Activated naive CD8-positive, alpha-beta T cell treated with anti-CD3 and anti-CD28 coated beads for 36 hours (primary cell): ENCODE measurements at places on chromosomes 3 and 15.

DNA sequence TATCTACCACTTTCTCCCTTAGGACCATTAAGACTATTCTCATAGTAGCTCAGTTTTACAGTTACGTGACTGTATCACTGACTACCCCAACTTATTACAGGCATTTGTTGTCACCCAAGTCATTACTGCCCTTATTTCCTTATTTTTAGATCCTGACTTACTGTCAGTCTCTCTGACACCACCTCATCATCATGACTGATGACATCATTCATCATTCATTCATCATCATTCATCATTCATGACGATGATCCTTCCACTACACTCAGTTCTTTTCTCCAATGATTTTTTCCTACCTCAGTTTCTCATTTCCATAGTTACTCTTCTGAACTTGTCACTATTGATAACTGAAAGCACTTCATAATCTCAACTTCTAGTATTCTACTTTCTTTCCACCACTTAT is 83.8 kb downstream of the ADAM10 start:
- no peak for DNase-seq

- DNase-seq: no peak
Observed at GRCh38 chr3:10273702-10274305, 18.9 kb downstream of the GHRL start.

GRCh38 chr3:48215876-48216275 is 7.4 kb upstream of the CAMP start:
- DNase-seq: no peak

GRCh38 chr15:69529961-69530633 is 77.5 kb downstream of the RPLP1 start:
- DNase-seq: no peak

DNA sequence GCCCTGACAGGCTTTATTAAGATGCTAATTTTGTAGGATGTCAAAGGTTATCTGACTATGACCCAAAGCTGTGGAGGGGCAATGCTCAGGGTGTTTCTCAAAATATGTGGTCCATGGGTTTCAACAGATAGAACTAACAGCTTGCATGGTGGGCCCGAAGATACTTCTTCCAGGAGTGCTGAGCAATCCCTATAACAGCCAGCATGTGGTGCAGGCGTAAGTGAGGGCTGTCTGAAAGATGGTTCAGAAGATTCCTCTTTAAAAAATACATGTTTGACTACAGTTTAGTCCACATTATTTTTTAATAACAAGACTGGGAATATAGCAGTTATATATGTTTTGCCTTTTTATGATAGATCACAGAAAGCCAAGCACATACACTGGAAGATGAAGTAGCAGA is 7.6 kb downstream of the SCG3 start:
- no peak for DNase-seq

DNA sequence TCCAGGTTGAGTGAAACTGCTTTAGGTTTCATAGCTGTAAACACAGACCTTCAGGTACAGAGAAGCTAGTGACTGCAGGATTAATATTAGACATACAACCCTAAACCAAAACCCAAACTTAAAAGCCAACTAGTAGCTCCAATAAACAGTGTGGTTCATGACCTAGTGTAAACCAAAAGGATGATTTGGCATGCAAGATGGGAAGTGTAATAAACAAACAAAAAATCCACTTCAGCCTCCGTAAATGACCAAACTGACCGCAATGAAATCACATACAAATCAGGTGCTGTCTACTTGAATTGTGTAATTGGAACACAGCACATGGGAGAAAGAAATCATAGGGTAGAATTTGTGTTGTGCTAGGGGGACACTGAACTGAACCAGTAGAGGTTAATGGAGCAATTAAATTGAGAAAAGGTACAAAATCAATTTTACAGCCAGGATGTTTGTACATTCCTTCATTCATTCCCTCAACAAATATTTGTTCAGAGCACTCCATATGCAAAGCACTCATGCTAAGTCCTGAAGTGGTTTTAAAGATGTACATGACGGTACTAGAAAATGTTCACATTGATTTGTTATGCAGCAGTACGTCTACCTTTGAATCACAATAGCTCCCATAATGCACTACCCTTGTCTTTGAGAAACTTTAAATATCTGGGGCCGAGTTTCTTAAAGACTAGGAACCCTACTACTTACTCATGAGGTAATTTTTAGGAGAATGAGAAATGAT is 21.4 kb upstream of the CHST2 start:
- DNase-seq: no peak

DNA sequence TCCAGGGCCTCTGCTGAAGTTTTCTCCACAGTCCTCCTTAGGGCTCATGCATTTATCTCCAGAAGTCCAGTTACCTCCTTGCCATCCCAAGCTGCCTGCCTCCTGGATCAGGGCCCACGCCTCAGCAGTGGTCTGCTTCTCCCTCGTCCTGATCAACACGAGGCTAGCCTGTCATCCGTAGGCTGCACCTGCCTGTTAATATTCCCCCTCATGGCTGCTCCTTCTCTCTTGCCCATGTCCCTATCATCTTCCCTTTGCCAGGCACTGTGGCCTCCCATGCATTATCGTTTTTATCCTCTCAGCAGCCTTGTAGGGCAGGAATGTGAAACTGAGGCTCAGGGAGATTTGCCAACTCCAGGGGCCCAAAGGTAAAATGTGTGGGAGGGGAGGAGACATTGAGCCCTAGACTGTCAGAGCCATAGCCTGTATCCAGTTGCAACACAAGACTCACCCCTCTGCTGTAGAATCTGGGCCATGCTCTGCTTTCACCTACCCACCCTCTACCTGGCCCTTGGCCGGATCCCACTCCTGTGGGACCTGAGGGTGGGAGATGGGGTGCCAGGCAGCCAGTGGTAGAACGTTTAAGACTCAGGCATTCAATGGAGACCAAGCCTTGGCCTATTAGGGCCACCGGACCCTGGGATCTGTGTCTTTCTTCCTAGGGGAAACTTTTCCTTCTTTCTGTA is 4.6 kb downstream of the GRM2 start:
- no peak for DNase-seq

DNA sequence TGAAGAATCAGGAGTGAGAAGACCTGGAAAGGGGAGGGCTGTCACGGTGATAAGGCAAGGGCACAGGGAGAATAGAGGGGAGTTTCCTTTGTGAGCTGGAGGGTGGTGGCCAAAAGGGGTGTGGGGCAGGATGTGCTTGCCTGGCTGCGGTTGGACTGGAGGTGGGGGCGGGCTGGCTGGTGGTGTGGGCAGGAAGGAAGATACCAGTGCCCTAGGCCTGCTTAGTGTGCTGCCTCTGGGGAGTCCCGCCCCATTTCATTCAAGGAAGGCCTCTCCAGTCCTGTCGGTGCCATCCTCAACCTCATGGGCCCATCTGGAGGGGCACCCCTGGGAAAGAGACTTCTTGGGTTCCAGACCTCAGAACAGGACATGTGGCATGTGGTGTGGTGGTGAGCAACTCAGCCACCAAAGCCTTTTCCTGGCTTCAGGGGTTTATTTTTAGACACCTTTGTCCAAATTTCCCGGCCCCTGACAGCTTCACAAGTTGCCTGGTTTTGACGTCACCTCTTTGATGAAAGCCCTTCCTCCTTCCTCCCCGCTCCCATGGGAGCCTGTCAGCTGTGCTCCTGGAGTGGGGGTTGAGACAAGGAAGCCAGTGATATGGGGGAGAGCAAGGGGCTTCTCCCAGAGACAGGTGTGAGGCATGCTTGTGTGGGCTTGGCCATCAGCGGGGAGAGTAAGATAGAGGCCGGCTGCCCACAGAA is 15.6 kb downstream of the TEX264 start:
- DNase-seq: peak; percentile 79

DNA sequence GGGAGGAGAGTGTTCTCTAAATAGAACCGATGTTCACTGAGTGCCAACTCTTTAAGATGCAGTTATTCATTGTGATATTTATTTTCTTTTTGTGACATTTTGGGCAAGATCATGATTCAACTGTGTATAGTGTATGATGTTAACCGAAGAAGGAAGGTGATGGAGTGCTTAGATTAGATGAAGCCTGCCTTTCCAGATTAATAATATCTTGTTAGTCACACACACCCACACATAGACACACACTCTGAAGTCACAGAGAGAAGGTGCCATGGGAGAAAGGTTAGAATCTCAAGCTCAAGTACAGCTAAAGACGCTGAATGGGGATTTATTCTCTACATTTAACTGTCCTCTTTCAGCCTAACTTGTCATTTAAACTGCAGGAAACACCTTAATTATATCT is 77.0 kb downstream of the SLC9A9 start:
- no peak for DNase-seq

DNA sequence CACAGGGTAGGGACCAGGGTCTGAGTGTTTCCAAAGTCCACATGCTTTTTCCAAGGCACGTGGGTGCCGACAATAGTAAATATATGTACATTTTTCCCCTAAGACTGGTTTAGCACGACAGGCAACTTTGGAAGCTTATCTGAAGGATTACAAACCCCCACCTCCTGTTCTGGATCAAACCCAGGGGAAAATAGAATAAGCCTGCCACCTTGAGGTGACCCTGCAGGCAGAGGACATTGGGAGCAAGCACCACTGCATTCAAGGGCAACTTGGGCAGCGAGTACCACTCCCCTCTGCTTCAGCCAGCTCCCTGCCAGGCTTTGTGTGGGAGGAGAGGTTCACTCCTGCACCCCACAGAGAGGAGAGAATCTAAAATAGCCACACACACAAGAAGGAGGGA is 44.8 kb downstream of the KBTBD12 start:
- no peak for DNase-seq

DNA sequence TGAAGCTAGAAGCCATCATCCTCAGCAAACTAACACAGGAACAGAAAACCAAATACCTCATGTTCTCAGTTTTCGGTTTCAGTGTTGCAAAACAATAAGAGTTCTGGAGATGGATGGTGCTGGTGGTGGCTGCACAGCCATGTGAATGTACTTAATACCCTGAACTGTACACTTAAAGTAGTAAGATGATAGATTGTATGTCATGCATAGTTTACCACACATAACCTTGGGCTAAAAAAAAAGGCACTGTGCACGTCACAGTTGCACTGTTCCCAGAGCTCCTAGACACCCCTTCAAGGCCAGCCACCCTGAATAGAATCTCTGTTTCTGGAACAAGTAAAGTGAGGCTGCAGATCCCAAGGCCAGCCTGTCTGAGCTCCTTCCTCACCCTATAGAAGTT is 243.3 kb upstream of the IGF1R start:
- no peak for DNase-seq

- no peak for DNase-seq
Observed at GRCh38 chr3:77093101-77093500, 53.2 kb downstream of the ROBO2 start.

DNA sequence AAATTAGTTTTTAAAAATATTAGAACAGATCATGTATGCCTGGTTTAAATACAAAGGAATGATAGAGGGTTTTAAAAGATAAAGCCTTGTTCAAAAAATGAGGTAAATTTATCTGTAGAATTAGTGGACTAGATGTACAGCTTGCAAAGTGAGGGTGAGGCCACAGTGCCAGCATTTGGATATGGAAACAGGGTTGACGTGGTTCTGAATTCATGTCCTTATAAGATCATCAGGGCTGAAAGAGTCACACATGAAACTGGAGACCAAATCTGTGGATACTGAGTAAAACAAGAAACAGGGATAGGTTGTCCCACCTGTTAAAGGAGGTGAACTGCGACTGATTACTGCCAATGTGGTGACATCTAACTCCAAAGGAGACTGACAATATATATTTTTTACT is 46.3 kb downstream of the NCK1 start:
- DNase-seq: no peak

- no peak for DNase-seq
Observed at GRCh38 chr15:90483012-90483307, 46.8 kb upstream of the CRTC3 start.

DNA sequence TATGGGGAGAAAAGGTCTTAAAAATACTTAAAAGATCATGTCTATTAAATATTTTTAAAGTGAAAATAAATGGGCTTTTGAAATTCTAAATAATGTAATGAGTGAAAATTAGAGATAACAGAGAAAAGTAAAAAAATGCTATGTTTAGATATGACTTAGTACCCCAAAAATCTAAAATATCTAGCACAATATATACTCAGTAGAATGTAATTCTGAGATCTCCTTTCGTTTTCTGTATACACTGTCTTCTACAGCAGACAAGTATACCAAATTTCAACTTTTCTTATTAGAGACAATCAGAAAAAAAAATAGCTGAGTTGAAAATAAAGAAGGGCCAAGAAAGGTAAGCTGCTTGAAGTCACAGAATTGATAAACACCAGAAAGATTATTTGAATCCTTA is 140.8 kb downstream of the ADAM10 start:
- DNase-seq: no peak

- DNase-seq: no peak
Observed at GRCh38 chr3:152555666-152556291, 279.2 kb upstream of the P2RY1 start.

- no peak for DNase-seq
Observed at GRCh38 chr3:185823078-185824044, 1.5 kb downstream of the IGF2BP2 start.

GRCh38 chr3:114496021-114496434 is 202.2 kb downstream of the TIGIT start:
- DNase-seq: no peak

DNA sequence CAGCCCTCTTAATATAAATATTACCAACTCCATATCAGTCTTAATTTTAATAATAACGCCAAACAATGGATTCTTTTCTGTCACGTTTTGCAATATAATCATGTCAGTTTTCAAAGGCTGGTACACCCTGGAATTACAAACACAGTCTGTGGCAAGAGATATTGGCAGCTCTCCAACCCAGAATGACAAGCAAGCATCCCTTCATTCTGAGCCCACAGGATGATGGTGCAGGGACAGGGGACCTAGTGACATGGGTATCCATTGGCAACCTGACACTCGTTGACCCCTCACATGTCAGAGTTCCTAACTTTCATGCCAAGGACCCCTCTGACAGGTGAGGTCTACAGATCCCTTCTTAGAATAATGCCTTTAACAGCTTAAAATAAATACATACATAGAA is 154.5 kb upstream of the TSC22D2 start:
- no peak for DNase-seq

DNA sequence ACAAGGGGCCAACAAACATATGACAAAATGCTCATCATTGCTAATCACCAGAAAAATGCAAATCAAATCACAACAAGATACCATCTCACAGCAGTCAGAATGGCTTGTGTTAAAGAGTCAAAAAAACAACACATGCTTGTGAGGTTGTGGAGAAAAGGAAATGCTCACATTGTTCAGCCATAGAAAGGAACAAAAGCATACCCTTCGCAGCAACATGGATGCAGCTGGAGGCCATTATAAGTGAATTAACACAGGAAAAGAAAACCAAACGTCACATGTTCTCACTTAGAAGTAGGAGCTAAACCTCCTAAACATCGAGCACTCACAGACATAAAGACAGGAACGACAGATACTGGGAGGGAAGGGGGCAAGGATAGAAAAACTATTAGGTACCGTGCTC is 678.4 kb upstream of the GRM7 start:
- no peak for DNase-seq

GRCh38 chr3:62229908-62230307 is 143.4 kb downstream of the FEZF2 start:
- no peak for DNase-seq
